Left renal pelvis (tissue), 4 donors: ENCODE measurements at places on chromosomes 2 and 18. TPM values are rescaled to one million over a fixed set of nuclear protein-coding genes. Genes with fewer than 3 reads are reported as not detected.

CFC1 gene
- polyA plus RNA-seq = not detected

- DNase-seq = no peak
Measured at GRCh38 chr2:16123856-16124780, 183.8 kb downstream of the MYCN start.

TANC1 gene
- 60.1 TPM for polyA plus RNA-seq

DNA sequence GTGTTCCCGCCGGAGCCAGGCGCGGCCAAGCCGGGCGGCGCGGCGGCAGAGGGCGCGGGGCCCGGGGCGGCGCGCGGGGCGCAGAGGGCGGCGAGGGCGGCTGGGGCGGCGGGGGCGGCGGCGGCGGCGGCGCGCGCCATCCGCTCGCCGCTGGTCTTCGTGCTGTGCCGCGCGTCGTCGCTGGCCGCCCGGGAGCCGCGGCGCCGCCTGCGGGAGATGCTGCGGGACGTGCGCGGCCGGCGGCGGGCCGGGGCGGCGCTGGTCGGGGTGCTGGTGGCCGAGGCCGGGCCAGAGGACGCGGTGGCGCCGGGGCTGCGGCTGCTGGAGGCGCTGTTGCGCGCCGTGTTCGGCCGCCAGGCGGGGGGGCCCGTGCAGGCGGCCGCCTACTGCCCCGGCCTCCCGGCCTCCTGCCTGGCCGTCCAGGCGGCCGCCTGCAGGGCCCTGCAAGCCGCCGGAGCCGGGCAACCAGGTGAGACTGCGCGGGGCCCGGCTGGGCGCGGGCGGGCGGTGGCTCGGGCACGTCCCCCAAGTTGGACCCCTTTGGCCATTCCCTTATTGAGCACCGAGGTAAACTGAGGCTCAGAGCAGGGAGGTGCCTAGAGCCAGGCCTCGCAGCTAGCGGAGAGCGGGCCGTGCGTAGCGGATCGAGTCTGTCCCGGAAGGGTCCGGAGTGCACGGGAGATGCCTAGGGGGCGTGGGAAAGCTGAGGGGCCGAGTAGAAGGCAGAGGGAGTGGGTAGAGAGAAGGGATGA lies 584 bp downstream of the C2orf72 start:
- no peak for DNase-seq

- no peak for DNase-seq
Measured at GRCh38 chr2:45808294-45808800, 156.9 kb downstream of the PRKCE start.

DNA sequence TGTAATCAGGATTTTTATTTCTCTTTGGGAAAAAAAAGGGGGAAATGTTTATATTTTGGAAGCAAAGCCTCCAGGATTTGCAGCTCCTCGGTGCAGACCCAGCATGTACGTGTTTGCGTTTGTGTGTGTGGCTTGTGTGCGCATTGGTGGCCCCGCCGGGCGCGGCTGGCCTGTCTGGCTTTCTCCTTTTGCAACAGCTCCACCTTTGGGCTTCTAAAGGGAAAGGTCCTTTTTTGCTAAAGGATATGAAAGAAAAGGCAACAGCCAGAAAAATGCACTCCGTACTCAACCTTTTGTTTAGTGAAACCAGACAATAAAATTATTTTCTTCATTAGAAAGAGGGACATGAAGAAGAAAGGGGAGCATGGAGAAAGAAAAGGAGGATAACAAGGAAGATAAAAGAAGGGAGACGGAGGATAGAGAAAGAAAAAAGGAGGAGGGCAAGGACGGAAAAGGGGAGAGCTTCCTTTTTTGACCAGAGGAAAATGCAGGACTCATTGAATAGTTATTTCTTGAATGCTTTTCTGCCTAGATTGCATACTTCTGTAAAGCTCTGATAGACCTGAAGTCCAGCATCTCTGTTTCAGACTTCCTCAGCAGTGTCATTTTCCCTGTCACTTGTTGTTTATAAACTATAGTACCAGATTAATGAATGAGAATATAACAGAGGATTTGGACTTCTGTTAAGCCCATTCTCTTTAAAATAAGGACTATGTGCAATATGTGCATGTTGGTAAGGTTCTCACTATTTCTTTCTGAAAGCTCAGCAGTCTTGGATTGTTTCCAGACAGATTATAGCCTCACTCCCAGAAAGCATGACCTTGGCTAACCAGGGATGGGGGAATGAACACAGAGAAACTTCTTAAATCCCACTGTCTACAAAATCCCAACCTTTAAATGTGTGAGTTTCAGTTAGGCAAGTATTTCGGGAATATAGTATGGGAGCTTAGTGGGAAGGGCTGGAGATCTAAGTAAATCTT lies 563.1 kb upstream of the PIK3C3 start:
- DNase-seq = no peak

DNA sequence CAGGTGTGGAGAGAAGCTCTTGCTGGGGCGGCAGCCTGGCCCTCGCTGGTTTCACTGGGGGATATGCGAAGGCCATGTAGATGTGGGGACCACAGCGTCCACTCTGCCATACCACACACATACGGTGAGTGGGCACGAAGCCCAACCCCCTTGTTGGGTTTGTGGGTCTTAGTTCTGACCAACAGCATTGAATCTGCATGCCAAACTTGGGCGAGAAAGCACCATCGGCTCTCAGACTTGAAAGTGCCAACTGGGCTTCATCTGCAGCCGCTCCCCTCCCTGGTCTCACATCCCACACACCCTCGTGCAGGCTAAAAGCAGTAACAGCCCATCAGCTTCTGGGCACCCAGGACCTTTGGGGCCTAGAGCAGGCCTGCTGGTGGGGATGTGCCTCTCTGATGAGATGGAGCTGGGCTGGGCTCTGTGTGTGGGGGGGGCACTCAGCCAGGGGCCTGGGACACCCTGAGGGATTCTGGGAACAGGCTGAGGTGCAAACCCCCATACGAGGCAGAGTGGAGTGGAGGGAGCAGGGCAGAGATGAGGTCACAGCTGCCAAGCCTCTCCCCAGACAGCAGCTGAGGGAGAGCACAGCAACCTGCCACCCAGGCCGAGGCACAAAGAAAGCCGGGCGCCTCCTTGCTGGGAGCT lies 264.4 kb downstream of the TWIST2 start:
- DNase-seq = no peak

DNA sequence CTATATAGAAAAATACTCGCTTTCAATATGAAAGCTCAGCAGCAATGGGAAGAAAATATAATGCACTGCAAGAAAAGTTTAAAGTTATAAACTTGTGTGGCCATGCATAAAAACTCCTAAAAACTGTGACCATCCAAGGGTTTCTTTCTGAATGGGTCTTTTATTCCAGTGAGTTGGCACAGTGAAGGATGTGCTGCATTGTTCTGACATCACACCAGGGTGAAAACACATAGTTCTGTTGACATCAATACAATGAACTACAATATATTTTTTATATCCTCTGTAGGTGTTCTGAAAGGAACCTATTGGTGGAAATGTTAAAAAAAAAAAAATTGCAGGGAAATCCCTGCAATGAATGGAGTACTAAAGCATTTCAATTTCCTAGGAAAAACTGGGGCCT lies 80.2 kb downstream of the CDH20 start:
- no peak for DNase-seq

ATP5F1A gene
- 761 TPM for polyA plus RNA-seq

DNA sequence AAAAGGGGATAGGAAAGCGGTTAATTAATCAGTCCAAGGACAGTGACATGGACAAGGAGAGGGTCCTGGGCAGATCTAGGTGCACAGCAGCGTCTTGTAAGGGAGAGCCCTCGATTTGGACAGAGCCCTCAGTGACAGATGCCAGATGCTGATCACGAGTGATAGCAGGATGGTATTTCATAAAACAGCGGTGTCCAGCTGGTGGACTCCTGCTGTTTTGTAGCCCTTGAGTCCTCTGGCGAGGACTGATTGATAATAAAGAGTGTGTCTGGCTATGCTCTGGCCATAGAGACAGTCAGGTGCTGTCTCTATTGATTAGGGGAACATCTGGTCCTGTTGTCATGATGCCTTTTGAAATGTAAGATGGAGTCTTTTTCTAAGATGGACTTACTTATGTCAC lies 180.7 kb downstream of the NCK2 start:
- DNase-seq = no peak

DNA sequence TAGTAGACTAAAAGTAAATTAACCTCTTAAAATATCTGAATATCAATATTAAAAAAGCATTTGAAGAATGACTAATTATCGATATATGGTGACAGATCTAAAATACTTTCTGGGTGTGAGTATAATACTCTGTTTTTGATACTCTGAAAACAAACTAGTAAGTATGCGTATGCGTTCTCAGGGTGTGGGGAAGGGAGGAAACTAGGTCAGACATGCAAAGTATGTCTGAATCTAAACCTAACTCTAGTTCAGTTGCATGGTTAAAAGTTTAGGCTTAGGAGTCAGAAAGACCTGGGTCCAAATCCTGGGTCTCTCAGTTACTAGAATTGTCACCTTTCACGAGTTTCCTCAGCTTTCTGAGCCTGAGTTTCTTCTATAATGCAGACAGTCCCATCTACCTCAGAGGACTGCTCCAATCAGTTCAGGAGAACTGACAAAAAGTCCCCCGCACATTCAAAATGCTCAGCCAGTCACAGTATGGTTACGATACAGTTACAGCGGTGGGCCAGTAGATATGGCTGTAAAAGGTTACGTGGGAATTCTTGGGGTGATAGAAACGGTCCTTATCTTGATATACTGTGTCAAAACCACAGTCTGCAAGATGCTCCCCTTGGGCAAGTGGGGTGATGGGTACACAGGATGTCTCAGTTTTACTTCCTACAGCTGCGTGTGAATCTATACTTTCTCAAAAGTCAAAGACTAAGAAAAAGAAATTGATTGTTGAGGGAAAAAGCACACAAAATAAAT lies 29.2 kb downstream of the UNC50 start:
- DNase-seq = no peak

- no peak for DNase-seq
Measured at GRCh38 chr18:79695856-79696850, 16.6 kb downstream of the CTDP1 start.

DNA sequence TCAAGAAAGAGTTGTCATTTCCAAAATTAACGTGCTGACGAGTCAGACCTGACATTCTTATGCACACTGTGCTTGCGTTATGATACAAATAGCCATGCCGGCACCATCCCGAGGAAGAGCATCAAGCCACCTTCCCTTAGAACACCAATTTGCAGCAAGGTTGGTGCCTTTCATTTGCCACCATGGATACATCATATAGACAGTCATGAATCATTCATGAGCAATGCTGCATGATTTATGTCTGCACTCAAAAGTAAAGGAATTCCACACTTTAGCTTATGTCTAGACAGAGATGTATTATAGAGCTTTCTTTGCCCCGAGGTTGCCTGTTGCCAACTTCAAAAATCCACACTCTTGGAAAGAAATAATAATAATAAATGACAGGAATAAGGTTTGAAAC lies 166.9 kb downstream of the VWC2L start:
- DNase-seq = no peak

FOSL2 gene
- 25.1 TPM for polyA plus RNA-seq

DNA sequence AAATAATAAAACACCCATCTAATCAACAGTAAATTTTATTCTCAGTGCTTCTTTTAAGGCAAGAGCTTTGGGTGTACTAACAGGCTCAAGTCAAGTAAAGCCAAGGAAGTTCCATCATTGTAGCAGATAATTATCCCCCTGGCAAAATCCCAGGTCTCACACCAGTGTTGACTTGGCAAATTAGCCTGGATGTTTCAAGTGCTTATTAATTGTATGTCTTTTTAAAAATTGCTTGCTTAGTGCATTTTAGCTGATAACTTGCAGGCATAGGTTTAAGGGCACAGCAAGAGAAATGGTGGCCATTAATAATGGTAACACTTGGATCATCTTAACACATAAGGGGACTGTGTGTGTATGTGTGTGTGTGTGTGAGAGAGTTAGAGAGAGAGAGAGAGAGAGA lies 42.0 kb upstream of the FMNL2 start:
- no peak for DNase-seq

- DNase-seq = no peak
Measured at GRCh38 chr2:81991282-81991681, 1686.7 kb upstream of the LRRTM1 start.

MYO3B gene
- polyA plus RNA-seq = 8.1 TPM

GRCh38 chr2:240994171-240994896 lies 4.1 kb upstream of the SNED1 start:
- no peak for DNase-seq

DNA sequence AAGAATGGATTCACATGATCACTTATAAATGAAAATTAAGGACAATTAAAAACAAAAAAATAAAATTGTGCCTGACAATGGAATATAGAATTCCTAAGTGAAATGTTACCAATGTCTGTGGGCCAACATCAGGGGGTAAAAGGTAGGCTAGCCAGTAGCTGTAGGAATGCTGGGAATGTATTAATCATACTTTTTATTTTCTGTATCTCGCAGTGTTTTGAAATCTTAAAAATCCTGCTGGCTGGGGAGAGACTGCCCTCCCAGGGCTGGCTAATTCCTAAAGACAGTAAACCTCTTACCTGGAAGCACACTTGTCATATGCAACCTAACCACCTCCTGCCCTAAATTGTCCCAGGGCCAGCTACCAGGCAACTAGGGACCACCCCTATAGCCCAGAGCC lies 69.8 kb downstream of the REV1 start:
- DNase-seq = no peak

DNA sequence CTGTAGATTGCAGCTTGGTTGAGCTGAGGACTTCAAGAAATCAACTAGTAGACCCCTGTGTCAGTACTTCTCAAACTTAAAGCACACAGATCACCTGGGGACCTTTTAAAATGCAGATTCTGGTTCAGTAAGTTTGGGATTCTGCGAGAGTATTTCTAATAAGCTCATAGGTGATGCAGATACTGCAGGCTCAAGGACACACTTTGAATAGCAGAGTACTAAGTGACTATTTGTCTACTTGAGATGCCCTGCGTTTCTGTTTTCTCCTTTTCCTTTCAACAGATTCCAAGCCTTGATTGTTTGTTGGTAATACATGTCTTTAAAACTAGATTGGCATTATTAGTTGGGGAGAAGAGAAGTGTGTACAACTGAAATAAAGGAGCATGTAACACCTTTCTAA lies 6.7 kb downstream of the MIB1 start:
- DNase-seq = no peak

DNA sequence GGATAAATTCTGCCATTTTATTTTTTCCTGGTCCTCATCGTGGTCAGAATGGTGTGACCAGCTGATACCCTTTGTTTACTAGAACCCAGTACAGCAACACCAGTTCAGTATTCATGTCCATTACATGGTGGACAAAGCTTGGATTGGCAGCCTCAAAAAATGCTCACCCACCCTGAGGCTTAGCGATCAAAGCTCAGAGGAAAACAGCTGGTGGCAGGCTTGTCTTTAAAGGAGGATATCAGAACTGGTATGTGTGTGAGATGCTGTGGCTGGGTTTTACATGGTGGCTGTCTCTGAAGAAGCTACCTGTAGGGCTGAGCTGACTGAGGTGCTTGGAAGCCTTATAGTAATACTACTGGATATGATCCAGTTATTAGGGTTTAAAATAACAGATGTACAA lies 471.1 kb upstream of the MEX3C start:
- DNase-seq = no peak

GRCh38 chr18:62583376-62583775 lies 60.6 kb downstream of the ZCCHC2 start:
- no peak for DNase-seq

GPN1 gene
- 49.7 TPM for polyA plus RNA-seq

GRCh38 chr2:241891315-241891987 lies 21.9 kb downstream of the RTP5 start:
- no peak for DNase-seq

TTR gene
- polyA plus RNA-seq = not detected
